ENCODE measurements at places on chromosomes 5 and 9. TPM values are rescaled to one million over a fixed set of nuclear protein-coding genes. Genes with fewer than 3 reads are reported as not detected.

UBE2B gene
- total RNA-seq: 21.6 TPM

GFI1B gene
- total RNA-seq: not detected

CCNO gene
- total RNA-seq: 7.1 TPM

OGN gene
- total RNA-seq: not detected

ADRB2 gene
- total RNA-seq: 3.7 TPM

SMU1 gene
- total RNA-seq: 43.9 TPM

ZNF300 gene
- total RNA-seq: 9.4 TPM

DNA sequence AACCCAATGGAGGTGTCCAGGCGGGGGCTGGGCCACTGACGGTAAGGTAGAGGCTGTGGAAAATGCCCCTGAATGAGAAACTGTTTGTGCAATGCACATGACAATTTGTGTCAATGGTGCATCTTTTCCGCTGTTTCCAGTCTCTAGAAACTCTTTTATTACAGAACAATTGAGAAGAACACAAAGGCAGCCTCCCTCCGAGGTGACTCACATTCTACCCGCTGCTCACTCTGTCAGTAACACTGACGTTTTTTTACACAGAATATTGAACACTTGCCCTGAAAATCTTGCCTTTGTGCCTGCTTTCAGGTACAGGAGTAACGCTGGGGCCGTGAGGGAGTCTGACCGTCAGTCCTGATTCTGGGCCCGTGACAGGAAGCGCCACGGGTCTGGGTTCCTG, 11.7 kb upstream of the TENT4A start:
- DNase-seq: no peak

- no peak for DNase-seq
Observed at GRCh38 chr5:151107738-151108520, 27.1 kb upstream of the TNIP1 start.

GRCh38 chr5:89301321-89302025, 418.5 kb upstream of the MEF2C start:
- no peak for DNase-seq

GRCh38 chr5:176817369-176817840, 7.0 kb downstream of the UNC5A start:
- DNase-seq: no peak

DNA sequence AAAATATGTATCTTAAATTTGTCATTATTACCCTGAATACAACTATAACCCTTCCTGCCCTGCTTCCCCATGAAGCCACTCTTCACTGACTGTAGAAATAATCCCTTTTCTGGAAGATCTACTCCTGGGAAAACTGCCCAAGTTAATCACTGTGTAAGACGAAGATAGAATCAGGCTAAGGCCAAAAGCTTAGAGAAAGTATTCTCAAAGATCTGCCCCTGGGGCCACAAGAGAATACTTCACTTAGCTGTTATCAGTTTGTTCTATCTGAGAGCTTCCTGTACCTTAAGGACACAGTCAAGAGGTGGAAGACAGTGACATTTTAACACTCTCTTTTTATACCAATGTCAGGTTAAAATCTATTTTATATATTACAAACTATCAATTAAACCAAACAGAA, 33.8 kb downstream of the RNF145 start:
- no peak for DNase-seq

DNA sequence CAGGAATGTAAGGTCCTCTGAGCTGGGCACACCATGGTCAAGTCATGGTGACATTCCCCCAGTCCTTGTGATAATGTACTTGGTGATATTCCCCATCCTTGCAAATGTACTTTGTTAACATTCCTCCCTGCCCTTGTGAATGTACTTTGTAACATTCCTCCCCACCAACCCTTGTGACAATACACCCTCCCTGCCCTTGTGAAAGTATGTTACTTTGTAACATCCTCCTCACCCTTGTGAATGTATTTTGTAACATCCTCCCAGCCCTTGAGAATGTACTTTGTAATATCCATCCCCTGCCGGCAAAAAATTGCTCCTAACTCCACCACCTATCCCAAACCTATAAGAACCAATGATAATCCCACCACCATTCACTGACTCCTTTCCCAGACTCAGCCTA, 53.3 kb downstream of the RAPGEF6 start:
- no peak for DNase-seq

DNA sequence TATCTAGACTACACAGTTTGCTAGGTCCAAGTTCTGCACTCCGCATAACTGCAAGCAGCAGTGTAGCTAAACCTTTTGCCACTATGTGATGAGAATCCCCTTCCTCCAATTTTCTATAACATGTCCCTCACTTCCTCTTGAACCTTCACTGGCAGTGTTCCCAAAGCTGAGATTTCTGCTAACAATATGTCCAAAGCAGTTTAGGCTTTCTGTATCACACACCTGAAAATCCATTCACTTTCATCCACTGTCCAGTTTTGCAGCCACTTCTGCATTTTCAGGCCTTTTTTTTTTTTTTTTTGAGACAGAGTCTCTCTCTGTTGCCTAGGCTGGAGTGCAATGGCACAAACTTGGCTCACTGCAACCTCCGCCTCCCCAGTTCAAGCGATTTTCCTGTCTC, 111.1 kb downstream of the GADD45G start:
- no peak for DNase-seq

GRCh38 chr5:168156170-168156569, 135.3 kb upstream of the WWC1 start:
- DNase-seq: no peak

DNA sequence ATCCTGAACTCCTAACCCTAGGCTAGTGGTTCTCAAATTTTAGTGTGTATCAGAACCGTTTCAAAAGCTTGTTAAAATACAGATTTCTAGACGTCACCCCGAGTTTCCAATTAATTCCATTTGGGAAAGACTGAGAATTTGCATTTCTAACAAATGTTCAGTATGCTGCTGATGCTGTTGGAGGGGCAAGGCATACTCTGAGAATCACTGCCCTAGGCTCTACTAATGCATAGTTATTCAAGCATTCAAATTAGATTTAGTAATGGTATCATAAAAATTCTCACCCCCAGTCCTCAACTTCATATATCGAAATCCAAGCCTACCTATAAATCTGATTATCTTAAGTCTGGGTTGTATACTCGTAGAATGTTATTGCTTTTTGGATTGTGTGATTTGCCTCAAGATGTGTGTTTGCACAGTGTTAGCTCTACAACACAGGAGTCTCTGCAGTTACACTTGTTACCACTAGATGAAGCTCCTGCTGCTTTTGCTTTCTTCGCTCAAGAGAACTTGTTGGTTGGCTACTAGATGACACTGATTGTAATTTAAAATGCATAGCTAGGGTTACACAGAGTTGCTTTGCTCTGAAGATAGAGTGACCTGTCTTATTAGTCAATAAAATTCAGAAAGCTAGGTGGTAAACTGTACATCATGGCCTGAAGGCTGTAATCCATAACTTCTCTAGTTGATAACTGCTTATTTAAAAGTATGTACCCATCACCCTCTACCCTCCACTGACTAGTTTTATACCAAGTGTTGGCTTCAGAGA, 7.5 kb upstream of the ERAP2 start:
- peak; percentile 56 for DNase-seq

DNA sequence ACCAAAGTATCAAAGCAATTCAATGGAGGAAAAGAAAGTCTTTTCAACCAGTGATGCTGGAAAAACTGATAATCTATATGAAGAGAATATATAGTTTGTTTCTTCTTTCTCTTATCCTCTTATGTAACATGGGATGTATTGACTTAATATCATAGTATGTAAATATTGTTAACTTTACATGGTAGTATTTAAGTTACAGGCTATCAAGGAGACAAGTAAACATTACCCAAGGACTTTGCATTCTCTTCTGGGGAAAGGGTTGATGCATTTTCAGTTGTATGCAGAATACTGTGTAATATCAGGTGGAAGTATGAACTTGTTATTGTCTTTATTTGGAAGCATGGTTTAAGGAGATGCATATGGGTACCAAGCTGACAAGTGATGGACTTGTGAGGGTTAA, 9.1 kb upstream of the ARHGEF37 start:
- DNase-seq: no peak
